Lung (tissue), 17 donors: ENCODE measurements at places on chromosomes 16 and 17. TPM values are rescaled to one million over a fixed set of nuclear protein-coding genes. Genes with fewer than 3 reads are reported as not detected.

- no peaks in the 10 kb centered on the region for H3K27me3 ChIP-seq
- DNase-seq: no peak
- no peaks in the 10 kb centered on the region for H3K36me3 ChIP-seq
- H3K27ac ChIP-seq: peak overlapping the region; percentile 8
- H3K4me1 ChIP-seq: no peaks in the 10 kb centered on the region
Observed at GRCh38 chr17:1203967-1204291, 24.1 kb upstream of the ABR start.

DNA sequence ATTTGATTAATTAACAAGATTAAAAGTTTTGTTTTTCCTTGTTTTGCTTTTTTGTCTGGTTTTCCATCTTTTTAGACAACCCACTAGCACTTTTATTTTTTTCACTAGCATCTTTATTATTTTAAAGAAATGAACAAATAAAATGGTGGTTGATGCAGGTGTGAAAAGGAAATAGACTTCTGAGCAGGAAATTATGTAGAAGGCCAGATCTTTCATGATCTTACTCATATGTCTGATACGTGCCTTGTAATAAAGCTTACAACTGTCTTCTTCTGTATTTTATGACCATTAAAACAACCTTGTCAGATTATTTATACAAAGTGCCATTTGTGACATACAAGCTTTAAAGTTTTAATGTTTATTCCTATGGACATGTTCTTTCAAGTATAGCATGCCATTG is 6.3 kb downstream of the SLFN12L start:
- no peaks in the 10 kb centered on the region for H3K4me1 ChIP-seq
- no peaks in the 10 kb centered on the region for H3K36me3 ChIP-seq
- DNase-seq: no peak
- no peak overlapping the region for H3K27ac ChIP-seq
- H3K27me3 ChIP-seq: no peaks in the 10 kb centered on the region

DNA sequence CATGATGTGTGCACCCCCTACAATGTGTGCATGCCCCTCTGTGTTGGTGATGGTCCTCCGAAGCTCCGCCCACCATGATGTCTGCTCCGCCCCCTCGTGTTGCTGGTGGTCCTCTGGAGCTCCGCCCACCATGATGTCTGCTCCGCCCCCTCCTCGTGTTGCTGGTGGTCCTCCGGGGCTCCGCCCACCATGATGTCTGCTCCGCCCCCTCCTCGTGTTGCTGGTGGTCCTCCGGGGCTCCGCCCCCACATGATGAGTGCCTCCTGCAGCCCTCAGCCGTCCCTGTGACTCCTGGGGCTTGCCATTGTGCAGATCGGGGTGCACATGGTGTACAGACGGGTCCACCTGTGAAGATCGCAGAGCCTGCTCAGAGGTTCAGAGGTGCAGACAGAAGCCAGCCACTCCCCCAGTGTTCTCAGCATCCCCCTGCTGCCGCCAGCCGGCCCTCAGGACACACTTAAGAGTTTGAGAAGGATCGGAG is 129.1 kb upstream of the CHMP6 start:
- H3K27me3 ChIP-seq: no peaks in the 10 kb centered on the region
- H3K4me3 ChIP-seq: no peak overlapping the region
- DNase-seq: no peak
- H3K27ac ChIP-seq: no peak overlapping the region

GRCh38 chr17:1764284-1764683 is 2.4 kb downstream of the SERPINF1 start:
- DNase-seq: peak; percentile 72
- no peaks in the 10 kb centered on the region for H3K36me3 ChIP-seq
- H3K27ac ChIP-seq: peak overlapping the region; percentile 61
- H3K27me3 ChIP-seq: no peaks in the 10 kb centered on the region

The KLHL10 gene
- total RNA-seq: not detected

The MYLK3 gene
- 4.6 TPM for total RNA-seq
